Activated T-cell treated with anti-CD3 and anti-CD28 coated beads for 48 hours (primary cell): ENCODE measurements at places on chromosomes 13 and 19.

DNA sequence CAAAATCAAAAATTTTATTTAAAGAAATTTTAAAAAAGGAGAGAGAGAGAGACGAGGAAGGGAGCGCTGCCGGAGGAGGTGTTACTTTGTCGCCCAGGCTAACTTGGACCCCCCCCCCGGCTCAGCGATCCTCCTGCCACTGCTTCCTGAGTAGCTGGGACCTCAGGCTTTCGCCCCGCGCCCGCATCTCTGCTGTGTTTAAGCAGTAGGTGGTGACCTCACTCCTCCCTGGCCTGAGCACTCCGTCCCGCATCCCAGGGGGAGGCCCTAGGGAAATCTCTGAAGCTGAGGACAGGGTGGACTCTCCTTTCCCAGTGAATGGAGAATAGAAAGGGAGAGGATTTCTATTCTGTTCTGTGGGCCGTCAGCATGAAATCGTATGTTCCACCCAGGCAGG, 485 bp upstream of the ZNF845 start:
- DNase-seq: peak; percentile 4

DNA sequence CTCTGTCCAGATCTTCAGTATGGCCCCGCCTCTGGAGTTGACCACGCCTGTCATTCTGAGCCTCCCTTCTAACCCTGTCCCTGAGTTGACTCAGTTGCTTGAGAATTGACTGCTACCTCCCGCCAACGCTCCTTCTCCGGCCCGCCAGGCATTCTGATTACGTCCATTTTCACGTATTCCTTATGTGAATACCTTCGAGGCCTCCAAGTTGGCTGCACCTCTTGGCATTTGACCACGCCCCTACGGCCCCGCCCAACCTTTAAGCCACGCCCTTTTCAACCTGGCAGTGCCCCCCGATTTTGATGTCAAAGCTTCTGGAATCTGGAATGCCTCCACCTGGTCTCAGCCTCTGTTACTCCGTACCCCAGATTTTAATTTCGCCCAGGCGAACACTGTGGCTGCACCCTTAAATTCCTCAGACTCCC, 1.7 kb upstream of the EML2 start:
- peak; percentile 61 for DNase-seq

GRCh38 chr19:4233282-4233853, 4.0 kb downstream of the EBI3 start:
- DNase-seq: peak; percentile 74

DNA sequence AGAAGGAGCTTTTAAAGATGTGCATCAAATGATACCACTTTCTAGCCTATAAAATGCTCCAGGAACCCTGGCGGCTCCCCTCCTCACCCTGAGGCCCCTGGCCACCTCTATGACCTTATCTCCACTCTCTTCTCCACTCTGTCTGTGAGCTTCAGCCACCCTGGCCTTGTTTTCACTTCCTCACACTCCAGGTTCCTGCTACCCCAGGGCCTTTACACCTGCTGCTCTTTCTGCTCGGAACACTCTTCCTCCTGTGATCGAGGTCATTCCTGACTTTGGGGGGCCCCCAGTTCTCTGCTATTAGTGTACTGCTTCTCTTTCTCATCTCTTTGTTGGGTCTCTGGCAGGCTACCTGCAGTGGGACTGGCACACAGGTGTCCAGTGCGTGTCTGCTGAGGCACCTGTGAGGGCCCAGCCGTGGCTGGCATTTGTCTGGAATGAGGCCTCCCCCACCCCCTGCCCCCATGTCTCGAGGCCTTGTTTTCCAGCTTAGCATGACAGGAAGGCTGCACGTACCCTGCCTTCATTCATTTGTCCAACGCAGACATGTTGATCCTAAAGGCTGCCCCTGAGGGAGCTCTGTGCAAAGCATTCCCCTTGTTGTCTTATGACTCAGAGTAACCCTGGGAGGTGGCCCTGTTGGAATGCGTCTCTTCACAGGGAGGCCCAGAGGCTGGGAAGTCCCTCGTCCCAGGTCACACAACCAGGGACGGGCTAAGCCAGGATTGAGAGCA, 2.3 kb downstream of the DDA1 start:
- DNase-seq: no peak

GRCh38 chr19:48290401-48290770, 20.5 kb downstream of the ZNF114 start:
- DNase-seq: no peak

DNA sequence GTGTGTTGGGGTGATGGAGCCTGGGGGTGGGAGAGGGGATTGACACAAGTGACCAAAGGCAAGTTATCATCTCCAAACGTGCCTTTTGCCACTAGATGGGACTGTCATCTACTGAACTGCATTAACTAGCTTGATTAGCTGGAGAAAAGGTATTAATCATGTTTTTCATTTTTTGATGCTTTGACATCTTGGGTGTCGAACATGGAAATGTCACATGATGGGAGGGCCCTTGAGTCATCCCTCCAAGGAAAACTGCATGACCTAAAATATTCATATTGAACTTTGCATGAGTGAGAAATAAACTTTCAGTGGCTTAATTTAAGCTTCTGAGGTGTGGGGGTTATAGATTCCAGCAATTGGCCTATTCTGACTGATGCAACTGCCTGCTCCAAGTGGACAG, 73.3 kb downstream of the ALOX5AP start:
- DNase-seq: no peak

GRCh38 chr19:19533841-19534240, 4.2 kb upstream of the CILP2 start:
- no peak for DNase-seq

- no peak for DNase-seq
Measured at GRCh38 chr19:55027472-55028337, 10.4 kb downstream of the GP6 start.

GRCh38 chr13:97853550-97853949, 99.9 kb upstream of the IPO5 start:
- no peak for DNase-seq

GRCh38 chr19:47266401-47266941, 8.2 kb upstream of the INAFM1 start:
- no peak for DNase-seq

GRCh38 chr13:28409648-28410047, 85.3 kb downstream of the FLT1 start:
- DNase-seq: no peak

GRCh38 chr13:82681535-82681934, 1200.7 kb downstream of the SLITRK1 start:
- no peak for DNase-seq

DNA sequence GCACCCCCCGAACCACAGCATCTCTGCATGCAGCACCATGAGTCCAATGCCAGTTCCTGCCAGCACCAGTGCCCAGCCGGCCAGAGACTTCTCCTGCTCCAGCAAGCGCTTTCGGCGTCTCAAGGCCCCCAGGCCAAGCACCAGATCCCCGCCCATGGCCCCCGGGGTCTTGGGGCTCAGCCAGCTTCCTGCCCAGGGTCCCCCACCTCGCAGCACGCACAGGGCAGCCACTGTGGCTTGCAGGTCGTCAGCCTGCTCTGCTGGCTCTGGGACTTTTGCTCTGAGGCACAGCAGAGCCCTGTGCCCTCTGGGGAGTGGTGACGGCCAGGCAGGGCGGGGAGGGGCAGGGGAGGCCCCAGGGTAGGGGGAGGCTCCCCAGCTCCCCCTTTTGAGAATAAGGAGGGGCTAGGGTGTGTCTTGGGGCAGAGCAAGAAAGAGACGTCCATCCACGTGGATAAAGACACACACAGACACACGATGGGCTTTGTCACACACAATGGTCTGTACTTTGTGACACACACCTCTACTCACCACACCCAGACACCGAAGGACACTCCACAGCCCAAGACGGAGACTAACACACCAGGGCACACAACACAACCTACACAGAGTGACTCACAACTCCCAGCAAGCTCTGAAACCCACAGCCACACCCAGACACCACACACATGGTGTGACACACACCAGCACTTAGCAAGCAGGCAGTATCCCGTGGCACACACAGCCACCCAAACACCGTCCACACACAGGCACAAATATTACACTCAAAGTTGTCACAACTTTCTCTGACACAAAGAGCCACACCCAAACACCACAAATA, at the start of gene KCNN4:
TSS of gene KCNN4 (minus strand) at position 268 of the 820 bp plus-strand sequence. CDS start at position 156, 112 bp downstream.
- DNase-seq: peak; percentile 74

- DNase-seq: no peak
Measured at GRCh38 chr13:59230484-59231264, 933.1 kb downstream of the DIAPH3 start.

DNA sequence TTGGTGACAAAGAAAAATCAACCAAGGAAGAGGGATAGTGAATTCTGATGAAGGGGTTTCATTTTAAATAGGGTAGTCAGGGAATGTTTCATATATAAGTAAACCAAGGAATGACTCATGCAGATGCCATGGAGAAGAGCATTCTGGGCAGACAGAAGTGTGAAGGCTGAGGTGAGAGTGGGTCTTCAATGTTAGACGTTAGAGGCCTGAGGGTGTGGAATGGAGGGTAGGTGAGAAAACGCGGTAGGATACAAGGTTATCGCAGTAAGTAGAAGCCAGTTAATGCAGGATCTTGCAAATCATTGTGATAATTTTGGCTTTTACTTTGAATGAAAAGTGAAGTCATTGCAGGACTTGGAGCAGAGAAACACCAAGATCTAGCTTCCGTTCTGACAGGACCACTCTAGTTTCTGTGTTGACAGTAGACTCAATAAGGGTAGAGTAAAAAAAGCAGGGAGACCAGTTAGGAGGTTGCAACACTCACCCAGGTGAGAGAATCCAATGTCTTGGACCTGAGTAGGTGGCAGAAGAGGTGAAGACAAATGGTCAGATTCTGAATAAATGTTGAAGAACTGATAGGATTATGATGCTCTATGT, 225.2 kb upstream of the TMTC4 start:
- no peak for DNase-seq

DNA sequence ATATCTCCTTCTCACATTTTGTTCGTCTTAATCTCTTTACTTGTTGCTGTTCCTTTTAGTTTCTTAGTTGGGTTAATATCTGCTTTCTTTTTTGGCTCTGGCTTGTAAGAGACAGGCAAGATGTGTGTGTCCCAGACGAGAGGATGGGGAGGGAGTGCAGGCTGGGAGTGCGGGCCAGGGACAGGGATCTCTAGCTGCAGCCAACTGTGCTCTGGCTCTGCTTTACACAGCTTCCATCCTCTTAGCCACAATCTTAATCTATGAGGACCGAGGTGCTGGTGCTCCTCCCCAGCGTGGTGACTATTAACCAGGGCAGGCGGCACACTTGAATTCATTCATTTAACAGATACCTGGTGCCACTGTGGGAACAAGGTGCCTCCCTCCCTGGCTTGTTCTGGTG, 70.9 kb upstream of the WASF3 start:
- no peak for DNase-seq

DNA sequence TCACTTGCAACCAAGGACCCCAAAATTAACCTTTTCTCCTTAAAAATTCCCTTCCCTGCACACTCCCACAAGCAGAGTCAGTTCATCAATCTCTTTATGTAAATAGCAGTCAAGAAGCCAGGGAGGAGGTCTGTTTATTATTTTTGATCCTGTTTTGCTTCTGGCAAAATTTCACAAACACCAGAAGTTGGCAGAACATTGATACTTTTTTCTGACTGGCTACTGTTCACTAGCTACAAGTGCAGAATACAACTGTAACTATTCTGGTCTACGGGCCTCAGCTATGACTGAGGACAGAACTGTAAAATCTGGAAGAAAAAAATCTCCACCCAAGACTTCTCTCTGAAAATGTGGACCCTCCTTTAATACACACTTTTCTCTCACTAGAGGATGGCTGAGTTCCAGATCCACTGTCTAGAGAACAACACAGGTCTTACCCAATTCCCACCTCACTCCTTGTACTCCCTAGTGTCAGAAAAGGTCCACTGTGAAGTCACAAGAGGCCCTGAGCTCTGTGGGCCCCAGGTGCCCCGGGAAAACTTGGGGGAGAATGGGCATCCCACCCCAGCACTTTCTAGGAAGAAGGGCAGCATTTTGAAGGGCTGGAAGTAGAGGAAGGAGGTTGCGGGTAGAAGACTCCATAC, 14.5 kb downstream of the STARD13 start:
- DNase-seq: no peak

- peak; percentile 13 for DNase-seq
Measured at GRCh38 chr13:29805994-29806979, 44.1 kb downstream of the UBL3 start.

DNA sequence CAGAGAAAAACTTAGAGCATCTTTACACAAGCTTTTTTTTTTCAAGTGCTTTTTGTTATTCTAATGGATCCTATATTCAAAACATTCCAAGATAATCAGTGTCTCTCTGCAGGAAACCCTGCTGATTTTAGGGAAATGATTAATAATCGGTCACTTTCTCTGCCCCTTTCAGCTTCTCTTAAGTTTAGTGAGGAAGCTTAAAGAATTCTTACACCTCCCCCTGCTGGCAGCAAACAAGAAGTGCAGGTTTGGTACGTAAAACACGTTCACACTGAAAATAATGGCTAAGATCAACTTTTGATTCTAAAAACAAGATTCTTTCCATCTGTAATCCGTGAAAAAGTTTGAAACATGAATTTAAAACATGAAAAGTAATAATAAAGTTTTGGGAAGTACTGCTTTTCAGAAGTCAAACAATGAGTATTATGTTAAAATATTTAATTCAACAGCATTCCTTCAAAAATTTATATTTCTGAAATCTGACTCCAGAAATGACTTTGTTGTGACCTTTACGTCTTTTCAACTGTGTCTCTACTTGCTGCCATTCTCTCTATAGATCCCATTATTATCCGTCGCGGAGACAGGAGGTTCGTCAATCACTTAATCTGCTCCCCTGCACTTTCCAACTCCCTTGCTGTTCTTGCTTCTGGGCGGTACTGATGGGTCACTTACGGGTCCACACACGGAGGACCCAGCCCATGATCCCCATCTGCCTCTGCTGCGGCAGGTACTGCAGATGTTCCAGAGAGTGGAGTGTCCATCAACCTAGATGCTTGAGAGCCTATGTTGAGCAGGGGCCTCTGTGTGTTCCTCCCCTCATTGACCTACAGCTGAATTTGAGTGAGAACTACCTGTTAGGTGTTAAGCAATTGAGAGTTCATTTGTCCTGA, 203.1 kb upstream of the EDNRB start:
- peak; percentile 6 for DNase-seq

GRCh38 chr13:41668130-41668757, 210.9 kb downstream of the RGCC start:
- DNase-seq: no peak

- DNase-seq: no peak
Measured at GRCh38 chr13:73000027-73000674, 58.7 kb upstream of the KLF5 start.

DNA sequence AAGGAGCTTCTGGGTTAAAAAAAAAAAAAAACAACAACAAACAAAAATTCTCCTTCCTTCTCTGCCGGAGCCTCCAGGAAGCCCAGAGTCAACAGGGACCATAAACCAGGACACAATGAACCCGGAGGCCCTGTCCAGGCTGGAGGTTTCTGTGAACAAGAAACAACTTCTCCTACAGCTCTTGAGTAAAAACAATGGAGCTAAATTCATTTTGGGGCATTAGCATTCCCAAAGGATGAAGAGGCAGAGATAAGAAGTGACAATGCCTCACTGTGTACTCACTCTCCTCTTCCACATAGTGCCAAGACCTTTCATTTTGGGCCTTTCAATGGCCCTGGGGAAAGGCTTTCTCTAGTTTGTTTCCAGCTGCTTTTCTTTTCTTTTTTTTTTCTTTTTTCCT, 9.0 kb downstream of the RHPN2 start:
- no peak for DNase-seq
